Heart right ventricle (tissue), 16 donors: ENCODE measurements at places on chromosomes 11 and 22. TPM values are rescaled to one million over a fixed set of nuclear protein-coding genes. Genes with fewer than 3 reads are reported as not detected.

The APOBEC3F gene
- 10.2 TPM for total RNA-seq

The YPEL4 gene
- 0.26 TPM for total RNA-seq

DNA sequence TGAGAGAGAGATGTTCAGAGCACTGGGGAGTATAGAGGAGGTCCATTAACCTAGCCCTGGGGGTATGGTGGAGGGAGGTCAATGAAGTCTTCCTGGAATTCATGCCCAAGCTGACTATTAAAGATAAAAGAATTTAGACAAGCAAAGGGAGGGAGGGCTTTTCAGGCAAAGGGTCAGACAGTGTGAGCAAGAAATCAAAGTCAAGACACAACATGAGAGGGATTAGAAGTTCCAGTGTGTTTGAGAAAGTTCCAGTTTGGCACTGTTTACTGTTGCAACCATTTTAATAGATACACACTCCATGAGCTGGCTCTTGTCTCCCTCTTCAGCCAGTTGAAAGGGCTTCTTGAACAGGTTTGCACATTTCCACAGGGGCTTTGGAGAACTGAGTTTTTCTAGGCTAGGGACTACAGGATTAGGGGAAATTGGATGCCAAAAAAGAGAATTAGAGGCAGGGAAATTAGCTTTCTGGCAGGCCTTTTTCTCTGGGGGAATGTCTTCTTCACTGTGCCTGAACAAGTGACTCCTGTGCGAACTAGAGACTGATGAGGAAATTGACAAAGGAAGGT lies 14.7 kb upstream of the NNMT start:
- no peaks in the 10 kb centered on the region for H3K36me3 ChIP-seq
- no peaks in the 10 kb centered on the region for H3K27me3 ChIP-seq
- H3K4me1 ChIP-seq = peaks cover 23% of the 10 kb centered on the region
- no peak for DNase-seq
- no peak overlapping the region for H3K4me3 ChIP-seq

GRCh38 chr11:96143041-96143521 lies 199.9 kb downstream of the MAML2 start:
- no peaks in the 10 kb centered on the region for H3K36me3 ChIP-seq
- no peak overlapping the region for H3K27ac ChIP-seq
- H3K4me1 ChIP-seq = peaks cover 25% of the 10 kb centered on the region
